Ureter (tissue), 1 donor: ENCODE measurements at places on chromosomes 1 and 21. TPM values are rescaled to one million over a fixed set of nuclear protein-coding genes. Genes with fewer than 3 reads are reported as not detected.

DNA sequence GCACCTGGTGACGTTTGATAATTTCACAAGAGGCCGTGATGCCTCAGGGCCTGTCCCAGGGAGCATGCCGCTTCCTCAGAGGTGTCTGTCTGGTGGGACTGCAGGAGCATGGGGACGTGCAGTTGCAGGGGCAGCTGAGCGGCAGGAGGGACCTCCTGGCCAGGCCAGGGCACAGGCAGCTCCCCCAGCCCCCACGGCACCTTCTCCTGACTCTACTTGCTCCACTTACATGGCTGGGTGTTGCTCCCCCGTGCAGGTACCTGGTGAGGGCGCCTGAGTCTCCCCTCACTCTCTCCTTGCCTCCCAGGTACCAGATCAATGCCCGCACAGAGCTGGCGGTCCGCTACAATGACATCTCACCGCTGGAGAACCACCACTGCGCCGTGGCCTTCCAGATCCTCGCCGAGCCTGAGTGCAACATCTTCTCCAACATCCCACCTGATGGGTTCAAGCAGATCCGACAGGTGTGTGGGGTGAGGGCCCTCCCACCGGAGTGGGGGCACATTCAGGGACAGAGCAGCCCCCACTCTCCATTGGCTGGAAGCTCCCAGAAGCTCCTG, 108.4 kb downstream of the PDE9A start:
- no peak for DNase-seq

DNA sequence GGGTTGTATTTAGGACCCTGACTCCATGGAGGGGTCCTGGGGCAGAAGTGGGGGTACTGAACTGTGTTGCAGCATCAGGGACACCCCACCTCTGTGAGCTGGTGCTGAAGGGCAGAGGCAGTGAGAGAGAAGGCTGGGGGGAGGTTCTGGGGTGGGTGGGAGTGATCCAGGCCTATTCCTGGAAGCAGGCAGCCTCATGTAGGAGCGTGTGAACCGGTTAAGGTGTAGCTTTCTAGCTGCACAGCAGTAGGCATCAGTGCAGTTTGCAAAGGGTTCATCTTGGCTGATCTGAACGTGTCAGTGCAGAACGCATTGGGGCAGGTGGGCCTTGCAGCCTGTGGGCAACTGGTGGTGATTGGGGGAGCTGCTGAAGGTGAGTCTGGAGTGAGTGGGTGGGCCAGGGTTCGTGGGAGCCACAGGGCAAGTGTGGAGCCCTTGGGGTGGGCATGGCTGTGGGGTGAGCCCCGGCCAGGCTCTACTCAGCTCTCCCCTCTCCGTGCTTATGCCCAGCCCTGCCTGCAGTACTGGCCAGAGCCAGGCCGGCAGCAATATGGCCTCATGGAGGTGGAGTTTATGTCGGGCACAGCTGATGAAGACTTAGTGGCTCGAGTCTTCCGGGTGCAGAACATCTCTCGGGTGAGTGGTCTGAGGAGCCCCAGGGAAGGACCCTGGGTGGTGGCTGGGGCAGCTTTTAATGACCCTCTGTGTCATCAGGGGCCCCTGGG, 86.7 kb downstream of the PTPRU start:
- no peak for DNase-seq

- DNase-seq = no peak
These were observed 4.4 kb downstream of the NTPCR start for GRCh38 chr1:232954594-232955365.

DNA sequence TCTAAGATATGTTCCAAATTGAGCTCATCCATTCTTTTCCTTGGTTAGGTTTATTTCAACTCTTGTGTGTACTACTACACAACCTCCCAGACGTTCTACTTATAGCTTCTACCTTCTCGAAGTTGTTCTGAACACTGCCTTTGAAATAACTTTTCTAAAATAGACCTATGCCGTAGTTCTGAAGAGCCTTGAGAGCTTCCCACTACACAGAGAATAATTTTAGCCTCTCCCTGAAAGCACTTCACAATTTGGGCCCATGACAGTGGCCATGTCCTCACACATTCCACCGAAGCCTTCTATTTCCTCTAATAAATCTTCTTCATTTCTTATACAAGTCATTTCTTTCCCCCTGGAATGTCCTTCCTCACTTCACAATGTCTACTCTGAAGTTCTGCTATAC, 62.2 kb downstream of the CRB1 start:
- DNase-seq = no peak

DNA sequence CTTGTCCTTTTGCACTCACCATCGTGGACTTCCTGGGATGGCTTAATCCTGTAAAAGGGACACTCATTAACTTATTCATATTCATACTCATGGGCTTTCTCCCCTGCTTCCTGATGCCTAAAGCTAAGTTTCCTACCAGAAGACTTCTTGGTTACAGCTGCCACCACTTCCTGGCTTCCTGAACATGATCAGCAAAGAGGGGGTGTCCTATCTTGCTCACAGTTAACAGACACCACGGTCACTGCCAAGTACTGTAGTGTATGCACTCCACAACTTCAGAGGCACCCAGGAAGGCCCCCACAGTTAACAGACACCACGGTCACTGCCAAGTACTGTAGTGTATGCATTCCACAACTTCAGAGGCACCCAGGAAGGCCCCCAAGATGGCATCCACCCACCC, 177.8 kb downstream of the SIPA1L2 start:
- no peak for DNase-seq

- DNase-seq = no peak
These were observed 43.2 kb downstream of the CNN3 start for GRCh38 chr1:94883691-94884090.

Gene CYP4Z1
- total RNA-seq = 3.5 TPM

Gene HHIPL2
- total RNA-seq = 0.62 TPM

GRCh38 chr1:17825273-17826164, 70.4 kb downstream of the ACTL8 start:
- DNase-seq = no peak

- DNase-seq = no peak
These were observed 195.2 kb upstream of the CAMK1G start for GRCh38 chr1:209388358-209388757.

GRCh38 chr1:4075436-4076225, 175.6 kb upstream of the C1orf174 start:
- DNase-seq = no peak

Gene TPTE
- not detected for total RNA-seq

Gene LRRC7
- total RNA-seq = 2.4 TPM

DNA sequence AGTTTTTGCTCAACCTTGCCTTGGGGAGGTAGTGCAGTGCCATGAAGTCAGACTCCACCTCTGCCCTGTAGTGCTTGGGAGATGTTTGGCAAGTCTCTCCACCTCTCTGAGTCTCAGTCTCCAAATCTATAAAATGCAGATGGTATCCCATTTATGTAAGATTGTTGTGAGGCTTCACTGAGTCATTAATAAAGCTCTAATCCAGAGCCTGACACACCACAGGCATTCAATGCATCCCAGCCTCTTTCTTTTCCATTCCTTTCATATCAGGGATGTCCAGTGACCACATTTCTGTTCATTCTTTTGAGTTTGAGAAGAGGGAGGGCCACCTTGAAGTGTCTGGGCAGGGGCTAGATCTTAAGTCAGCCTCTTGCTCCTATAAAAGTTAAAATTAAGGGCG, 37.6 kb upstream of the LMO4 start:
- DNase-seq = no peak

Gene FCRL1
- 0.21 TPM for total RNA-seq

Gene RSPO1
- 1.3 TPM for total RNA-seq

DNA sequence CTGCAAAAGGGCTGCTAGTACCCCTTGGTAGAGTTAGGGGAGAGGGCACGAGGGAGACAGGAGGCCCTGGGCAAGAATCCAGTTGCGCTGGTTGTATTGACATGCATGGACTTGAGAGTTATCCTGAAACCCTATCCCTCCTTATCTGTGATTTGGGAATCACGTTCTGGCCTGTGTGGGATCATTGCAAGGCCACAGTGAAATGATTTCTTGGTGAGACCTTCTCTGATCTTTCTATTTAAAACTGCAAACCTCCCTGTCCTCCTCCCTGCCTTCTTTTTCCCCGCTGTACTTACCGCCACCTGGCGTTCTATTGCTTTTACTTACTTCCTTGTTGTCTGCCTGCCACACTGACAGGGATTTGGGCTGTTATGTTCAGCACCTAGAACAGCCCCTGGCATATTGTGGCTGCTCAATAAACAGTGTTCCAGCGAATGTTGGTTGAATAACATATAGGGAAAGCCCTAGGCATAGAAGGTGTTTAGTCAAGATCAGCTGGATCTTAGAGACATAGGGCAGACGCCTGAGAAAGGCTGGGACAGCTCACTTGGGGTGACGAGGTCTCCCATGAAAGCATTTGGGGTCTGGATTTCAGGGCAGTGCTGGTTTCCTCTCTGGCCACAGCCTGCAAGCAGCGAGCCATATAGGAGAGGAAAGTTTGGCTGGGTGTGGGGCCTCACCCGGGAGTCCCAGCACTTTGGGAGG, 25.6 kb downstream of the ALPL start:
- peak; percentile 62 for DNase-seq

- no peak for DNase-seq
These were observed 546 bp downstream of the KIF21B start for GRCh38 chr1:201022820-201023516.

Gene CNR2
- total RNA-seq = not detected

DNA sequence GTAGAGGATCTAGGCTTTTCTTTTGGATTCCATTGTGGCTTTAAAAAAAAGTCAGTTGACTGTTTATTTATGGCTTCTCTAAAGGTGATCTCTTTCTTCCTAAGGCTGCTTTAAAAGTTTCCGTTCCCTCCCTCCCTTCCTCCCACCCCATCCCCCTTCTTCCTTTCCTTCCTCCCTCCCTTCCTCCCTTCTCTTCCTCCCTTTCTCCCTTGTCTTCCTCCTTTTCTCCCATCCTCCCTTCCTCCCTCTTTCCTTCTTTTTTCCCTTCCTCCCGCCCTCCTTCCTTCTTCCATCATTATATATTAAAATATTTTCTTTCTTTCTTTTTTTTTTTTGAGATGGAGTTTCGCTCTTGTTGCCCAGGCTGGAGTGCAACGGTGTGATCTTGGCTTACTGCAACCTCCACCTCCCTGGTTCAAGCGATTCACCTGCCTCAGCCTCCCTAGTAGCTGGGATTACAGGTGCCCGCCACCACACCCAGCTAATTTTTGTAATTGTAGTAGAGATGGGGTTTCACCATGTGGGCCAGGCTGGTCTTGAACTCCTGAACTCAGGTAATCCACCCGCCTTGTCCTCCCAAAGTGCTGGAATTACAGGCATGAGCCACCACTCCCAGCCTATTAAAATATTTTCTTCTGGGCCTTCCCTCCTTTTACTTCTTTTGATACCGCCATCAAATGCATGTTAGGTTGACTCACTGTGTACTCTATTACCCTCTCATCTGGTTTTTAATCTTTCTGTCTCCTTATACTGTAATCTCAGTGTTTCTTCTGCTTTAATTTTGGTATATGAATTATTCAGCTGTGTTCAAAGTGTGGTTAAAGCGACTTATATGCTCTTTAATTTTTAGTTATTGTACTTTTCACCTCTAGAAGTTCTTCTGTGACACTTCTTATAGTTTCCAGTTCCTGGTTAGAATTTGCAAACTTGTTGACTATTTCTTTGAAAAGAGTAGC, 59.2 kb upstream of the ATP5PO start:
- DNase-seq = no peak

DNA sequence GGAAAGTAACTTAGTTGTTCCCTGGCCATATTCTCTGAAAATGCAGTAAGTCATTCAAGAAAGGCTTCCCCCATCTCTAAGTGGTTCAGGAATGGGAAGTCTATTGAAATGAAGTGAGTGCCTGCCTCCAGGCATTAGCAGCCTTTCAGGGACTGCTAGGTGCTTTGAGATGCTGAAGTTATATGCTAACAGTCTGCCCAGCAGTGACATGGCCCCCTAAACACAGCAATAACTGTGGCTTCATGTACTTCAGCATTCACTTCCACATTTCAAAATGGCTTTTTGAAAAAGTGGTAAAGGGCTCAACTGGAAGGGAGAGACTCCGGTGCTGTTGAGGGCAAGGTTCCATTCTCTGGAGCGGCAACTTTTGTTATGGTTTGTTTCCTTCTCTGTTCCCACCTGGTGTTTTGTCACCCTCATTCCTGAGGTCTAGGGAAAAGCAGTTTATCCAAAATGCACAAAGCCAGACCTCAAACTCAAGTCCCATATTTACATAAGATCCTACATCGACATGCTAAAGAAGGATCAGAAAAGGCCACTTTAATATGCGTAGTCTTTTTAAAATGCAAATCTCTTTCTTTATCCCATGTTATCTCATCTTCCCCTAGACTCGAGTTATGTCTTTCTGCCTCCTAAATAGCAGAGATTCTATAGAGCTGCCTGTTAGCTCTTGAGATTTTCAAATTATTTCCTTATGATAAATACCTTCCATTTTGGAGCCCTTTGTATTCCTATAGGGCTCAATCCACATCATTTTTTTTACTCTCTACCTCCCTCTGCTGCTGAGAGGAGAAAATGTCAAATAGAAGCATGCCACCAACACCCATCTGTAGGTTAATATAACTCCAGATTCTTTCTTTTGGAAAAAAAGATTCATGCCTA, 34.2 kb upstream of the LRRC8C start:
- DNase-seq = no peak

Gene YOD1
- 9.8 TPM for total RNA-seq

DNA sequence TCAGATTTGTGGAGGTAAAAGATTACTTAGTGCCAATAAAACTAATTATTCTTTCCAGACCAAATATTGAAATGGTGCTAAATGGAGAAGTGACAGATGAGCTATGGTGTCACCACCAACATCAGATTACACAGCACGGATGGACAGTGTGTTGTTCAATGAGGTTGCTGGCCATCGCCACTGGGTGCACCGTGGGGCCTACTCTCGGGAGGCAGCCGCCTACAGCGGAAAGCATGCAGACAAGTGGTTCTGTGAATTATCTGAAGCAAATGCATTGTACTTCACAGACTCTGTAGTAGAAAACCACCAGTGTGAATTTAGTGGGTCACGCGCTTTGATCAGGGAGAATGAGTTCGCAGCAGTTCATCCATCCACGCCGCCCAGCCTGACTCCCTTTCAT, 42.3 kb downstream of the GNG4 start:
- DNase-seq = no peak

Gene FAM110D
- 7.9 TPM for total RNA-seq

GRCh38 chr1:240285540-240285939, 193.9 kb downstream of the FMN2 start:
- no peak for DNase-seq

Gene ELAPOR1
- total RNA-seq = 0.75 TPM

DNA sequence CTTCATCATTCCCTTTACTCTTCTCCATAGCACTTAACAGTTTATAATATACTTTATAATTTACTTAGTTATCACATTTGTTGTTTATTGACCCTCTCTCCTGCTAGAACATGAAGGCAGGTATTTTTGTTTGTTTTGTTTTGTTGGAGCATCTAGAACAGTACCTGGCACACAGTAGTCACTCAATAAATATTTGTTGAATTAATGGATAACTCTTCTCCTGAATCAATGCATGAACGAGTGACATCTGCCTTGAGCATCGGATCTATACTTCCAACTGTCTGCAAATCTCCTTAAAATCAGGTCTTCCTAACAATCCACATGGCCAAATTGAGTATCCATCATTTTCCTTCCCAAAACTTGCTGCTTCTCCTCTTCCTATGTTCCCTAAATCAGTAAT, 35.9 kb upstream of the MTMR11 start:
- no peak for DNase-seq

DNA sequence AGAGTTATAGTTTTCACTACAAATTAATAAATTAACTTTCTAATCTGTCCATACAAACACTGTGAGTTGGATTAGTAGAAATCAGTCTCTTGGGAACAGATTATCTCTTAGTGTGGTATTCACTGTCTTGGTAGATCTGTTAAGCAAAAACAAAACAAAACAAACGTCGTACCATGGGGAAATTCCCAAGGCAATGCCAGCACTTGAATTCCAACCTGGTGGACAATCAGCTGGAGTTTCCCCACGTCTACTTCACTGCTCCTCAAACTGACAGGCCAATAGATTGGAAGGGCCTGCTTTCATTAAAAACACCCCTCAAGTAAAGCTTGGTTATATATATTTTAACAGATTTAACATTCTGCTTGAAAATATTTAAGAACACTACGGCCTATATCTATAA, 31.9 kb downstream of the GDAP2 start:
- no peak for DNase-seq
